ENCODE measurements at places on chromosomes 5 and 9.

GRCh38 chr5:10524376-10525123 lies 39.3 kb upstream of the ANKRD33B start:
- DNase-seq, result peak; percentile 94

- DNase-seq, result no peak
Measured at GRCh38 chr5:32331935-32332274, 19.2 kb upstream of the MTMR12 start.

- DNase-seq, result peak; percentile 43
Measured at GRCh38 chr9:22165144-22165543, 156.0 kb upstream of the CDKN2B start.

DNA sequence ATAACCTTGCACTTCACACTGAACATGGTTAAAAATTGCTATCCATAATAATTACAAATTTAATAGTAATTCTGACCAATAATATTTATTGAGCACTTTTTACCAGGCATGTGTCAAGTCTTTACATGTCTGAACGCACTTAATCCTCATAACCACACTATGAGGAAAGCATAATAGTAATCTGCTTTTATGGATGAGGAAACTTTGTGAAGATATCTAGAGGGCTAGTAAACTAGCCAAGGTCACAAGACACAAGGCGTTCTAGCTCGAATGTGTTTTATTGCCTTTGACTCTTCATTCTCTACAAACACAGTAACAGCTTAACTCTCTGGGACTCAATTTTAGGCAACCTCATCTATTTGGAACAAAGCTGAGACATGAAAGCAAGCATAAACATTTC lies 205.1 kb downstream of the ARHGEF28 start:
- no peak for DNase-seq

DNA sequence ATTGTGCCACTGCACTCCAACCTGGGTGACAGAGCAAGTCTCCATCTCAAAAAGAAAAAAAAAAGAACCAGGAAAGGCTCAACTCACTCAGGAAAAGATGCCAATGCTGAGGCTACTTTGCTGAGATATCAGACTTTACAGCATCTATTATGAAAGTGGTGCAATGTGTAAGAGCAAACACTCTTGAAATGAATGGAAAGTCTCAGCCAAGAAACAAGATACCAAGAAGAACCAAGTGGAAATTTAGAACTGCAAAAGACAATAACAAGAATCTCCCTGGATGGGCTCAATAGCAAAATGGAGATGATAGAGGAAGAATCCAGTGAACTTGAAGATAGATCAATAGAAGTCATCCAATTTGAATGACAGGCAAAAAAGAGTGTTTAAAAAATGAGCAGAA lies 37.7 kb downstream of the TSPAN17 start:
- DNase-seq, result no peak
